ENCODE measurements at places on chromosomes 2 and 18.

GRCh38 chr18:9803698-9804516, 81.9 kb upstream of the TXNDC2 start:
- H3K27ac ChIP-seq, result no peak overlapping the region
- H3K36me3 ChIP-seq, result no peaks in the 10 kb centered on the region
- H3K4me3 ChIP-seq, result no peak overlapping the region

DNA sequence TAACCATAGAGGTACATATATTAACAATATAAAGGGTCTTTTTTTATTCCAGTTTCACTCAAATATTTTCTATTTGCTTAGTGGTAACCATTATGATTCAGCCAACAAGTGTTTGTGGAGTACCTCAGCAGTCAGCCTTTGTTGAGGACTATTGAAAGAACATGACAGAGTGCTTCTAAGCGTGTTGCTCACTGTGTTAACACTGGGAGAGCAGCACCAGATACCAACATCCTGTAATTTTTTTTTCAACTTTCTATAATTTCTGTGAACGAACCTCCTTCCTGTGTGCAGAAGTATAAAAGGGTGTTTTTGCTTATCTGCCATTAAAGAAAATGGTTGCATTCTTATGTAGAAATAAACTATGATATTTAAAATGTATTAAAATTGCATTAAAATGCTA, 239.0 kb downstream of the PHLPP1 start:
- H3K27me3 ChIP-seq, result no peaks in the 10 kb centered on the region
- no peak overlapping the region for H3K27ac ChIP-seq
- no peaks in the 10 kb centered on the region for H3K36me3 ChIP-seq
- DNase-seq, result no peak
- peaks cover 6% of the 10 kb centered on the region for H3K4me1 ChIP-seq
- no peak overlapping the region for H3K4me3 ChIP-seq

- no peak overlapping the region for H3K27ac ChIP-seq
- no peak for DNase-seq
- H3K4me1 ChIP-seq, result peaks cover 12% of the 10 kb centered on the region
- H3K27me3 ChIP-seq, result no peaks in the 10 kb centered on the region
- H3K36me3 ChIP-seq, result peaks cover 6% of the 10 kb centered on the region
- no peak overlapping the region for H3K4me3 ChIP-seq
These were observed 48.9 kb downstream of the ASXL2 start for GRCh38 chr2:25829377-25829704.

GRCh38 chr2:157936406-157936805, 60.3 kb upstream of the ACVR1 start:
- no peak overlapping the region for H3K4me3 ChIP-seq
- no peaks in the 10 kb centered on the region for H3K27me3 ChIP-seq
- no peak overlapping the region for H3K27ac ChIP-seq
- H3K36me3 ChIP-seq, result no peaks in the 10 kb centered on the region
- H3K4me1 ChIP-seq, result no peaks in the 10 kb centered on the region

- DNase-seq, result no peak
- no peak overlapping the region for H3K27ac ChIP-seq
- H3K36me3 ChIP-seq, result no peaks in the 10 kb centered on the region
- H3K4me1 ChIP-seq, result no peaks in the 10 kb centered on the region
- H3K27me3 ChIP-seq, result no peaks in the 10 kb centered on the region
- no peak overlapping the region for H3K4me3 ChIP-seq
These were observed 107.8 kb downstream of the PRELID3A start for GRCh38 chr18:12515550-12515949.

- no peak for DNase-seq
- H3K4me1 ChIP-seq, result no peaks in the 10 kb centered on the region
- H3K4me3 ChIP-seq, result no peak overlapping the region
- H3K36me3 ChIP-seq, result no peaks in the 10 kb centered on the region
These were observed 52.1 kb downstream of the PSTPIP2 start for GRCh38 chr18:46019936-46020335.

GRCh38 chr18:46761059-46761769, 4.4 kb upstream of the ST8SIA5 start:
- H3K27me3 ChIP-seq, result peaks cover 42% of the 10 kb centered on the region
- DNase-seq, result no peak
- H3K36me3 ChIP-seq, result no peaks in the 10 kb centered on the region
- no peak overlapping the region for H3K27ac ChIP-seq

GRCh38 chr18:69981948-69982347, 34.3 kb upstream of the CD226 start:
- H3K27ac ChIP-seq, result no peak overlapping the region
- no peak overlapping the region for H3K4me3 ChIP-seq
- H3K4me1 ChIP-seq, result no peaks in the 10 kb centered on the region
- DNase-seq, result no peak
- H3K36me3 ChIP-seq, result no peaks in the 10 kb centered on the region

- H3K36me3 ChIP-seq, result no peaks in the 10 kb centered on the region
- no peak overlapping the region for H3K27ac ChIP-seq
- H3K27me3 ChIP-seq, result no peaks in the 10 kb centered on the region
- DNase-seq, result no peak
These were observed 132.7 kb upstream of the MEX3C start for GRCh38 chr18:51330148-51330547.

- H3K4me1 ChIP-seq, result no peaks in the 10 kb centered on the region
- DNase-seq, result no peak
- H3K27ac ChIP-seq, result no peak overlapping the region
These were observed 41.6 kb upstream of the KCNG2 start for GRCh38 chr18:79756143-79756500.

GRCh38 chr18:59540780-59541179, 156.4 kb downstream of the CCBE1 start:
- no peaks in the 10 kb centered on the region for H3K36me3 ChIP-seq
- H3K27me3 ChIP-seq, result no peaks in the 10 kb centered on the region
- H3K27ac ChIP-seq, result no peak overlapping the region
- H3K4me3 ChIP-seq, result no peak overlapping the region
- H3K4me1 ChIP-seq, result no peaks in the 10 kb centered on the region

GRCh38 chr2:239746559-239747246, 278.4 kb downstream of the NDUFA10 start:
- H3K4me1 ChIP-seq, result peaks cover 15% of the 10 kb centered on the region
- H3K4me3 ChIP-seq, result no peak overlapping the region
- H3K36me3 ChIP-seq, result no peaks in the 10 kb centered on the region
- H3K27me3 ChIP-seq, result no peaks in the 10 kb centered on the region
- DNase-seq, result no peak

GRCh38 chr2:82062463-82062862, 1757.9 kb upstream of the LRRTM1 start:
- DNase-seq, result no peak
- H3K4me3 ChIP-seq, result no peak overlapping the region
- no peaks in the 10 kb centered on the region for H3K4me1 ChIP-seq
- H3K27me3 ChIP-seq, result no peaks in the 10 kb centered on the region

DNA sequence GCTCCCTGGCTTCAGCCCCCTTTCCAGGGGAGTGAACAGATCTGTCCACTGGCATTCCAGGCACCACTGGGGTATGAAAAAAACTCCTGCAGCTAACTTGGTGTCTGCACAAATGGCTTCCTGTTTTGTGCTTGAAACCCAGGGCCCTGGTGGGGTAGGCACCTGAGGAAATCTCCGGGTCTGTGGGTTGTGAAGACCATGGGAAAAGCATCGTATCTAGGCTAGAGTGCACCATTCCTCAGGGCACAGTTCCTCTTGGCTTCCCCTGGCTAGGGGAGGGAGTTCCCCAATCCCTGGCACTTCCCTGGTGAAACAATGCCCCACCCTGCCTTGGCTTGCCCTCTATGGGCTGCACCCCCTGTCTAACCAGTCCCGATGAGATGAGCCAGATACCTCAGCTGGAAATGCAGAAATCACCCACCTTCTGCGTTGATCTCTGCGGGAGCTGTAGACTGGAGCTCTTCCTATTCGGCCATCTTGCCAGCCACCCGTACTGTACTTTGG, 34.1 kb downstream of the TFPI start:
- H3K27ac ChIP-seq, result no peak overlapping the region
- H3K27me3 ChIP-seq, result no peaks in the 10 kb centered on the region
- no peak overlapping the region for H3K4me3 ChIP-seq
- DNase-seq, result no peak
- no peaks in the 10 kb centered on the region for H3K36me3 ChIP-seq

DNA sequence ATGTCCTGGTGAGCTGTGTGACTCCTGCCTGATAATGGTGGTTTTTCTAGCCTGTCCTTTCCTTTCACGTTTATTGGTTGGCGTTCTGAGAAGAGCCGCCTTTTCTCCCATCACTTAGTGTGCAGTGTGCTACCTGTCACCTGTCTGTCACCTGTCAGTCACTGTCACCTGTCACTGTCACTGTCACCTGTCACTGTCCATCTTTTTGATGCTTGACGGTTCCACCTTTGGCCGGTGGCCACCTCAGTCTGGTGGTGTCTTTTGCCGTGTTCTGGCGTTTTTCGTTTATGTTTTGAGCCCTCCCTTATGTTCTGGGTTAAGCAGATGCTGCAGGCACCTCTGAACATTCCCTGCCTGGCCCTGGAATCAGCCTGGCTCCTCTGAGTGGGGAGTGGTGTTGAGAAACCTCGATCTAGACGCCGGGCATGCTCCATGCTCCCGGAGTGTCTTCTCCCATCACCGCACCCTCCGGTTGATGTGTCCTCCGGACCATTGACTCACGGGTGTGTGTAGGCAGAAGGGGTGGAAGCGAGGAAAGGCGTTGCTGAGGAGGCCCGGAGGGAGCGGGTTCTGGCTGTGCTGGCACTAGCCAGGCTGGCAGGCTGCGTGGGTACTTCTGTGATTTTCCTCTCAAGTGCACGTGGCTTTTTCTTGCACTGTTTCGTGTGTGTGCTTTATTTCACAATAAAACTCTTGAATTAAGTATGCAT, 20.7 kb downstream of the DTYMK start:
- H3K27ac ChIP-seq, result no peak overlapping the region
- no peaks in the 10 kb centered on the region for H3K27me3 ChIP-seq
- no peak overlapping the region for H3K4me3 ChIP-seq
- DNase-seq, result no peak
- H3K36me3 ChIP-seq, result peaks cover 44% of the 10 kb centered on the region

DNA sequence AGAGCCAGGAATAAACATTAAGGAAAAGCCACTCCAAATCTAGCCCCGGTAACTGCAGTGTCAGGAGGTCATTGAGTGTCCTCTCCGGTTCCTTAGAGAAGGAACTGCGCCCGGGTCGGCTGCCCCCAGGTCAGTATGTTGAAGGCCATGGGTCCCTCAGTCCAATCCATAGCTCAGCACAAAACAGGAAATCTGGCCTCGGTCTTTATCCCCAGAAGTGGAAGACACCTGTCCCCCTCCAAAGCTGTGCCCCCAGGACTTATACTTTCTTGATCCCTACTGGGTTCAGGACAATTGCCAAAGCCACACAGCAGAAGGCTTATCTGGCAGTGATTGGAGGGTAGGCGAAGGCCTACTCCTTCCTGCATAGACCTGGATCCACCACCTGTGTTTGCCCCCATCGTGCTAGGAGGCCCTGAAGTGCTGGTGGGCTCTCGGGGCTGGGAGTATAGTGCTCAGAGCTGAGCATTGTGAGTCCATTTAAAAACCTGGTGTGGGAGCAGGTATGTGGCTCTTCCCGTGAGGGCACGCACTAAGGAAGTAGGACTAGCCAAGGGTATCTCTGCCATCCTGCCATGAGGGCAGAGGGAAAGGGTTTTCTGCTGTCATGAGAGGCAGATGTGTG, 178.6 kb downstream of the SEPTIN10 start:
- no peak overlapping the region for H3K27ac ChIP-seq
- H3K36me3 ChIP-seq, result no peaks in the 10 kb centered on the region
- DNase-seq, result no peak
- no peaks in the 10 kb centered on the region for H3K4me1 ChIP-seq
- H3K4me3 ChIP-seq, result no peak overlapping the region
- no peaks in the 10 kb centered on the region for H3K27me3 ChIP-seq

DNA sequence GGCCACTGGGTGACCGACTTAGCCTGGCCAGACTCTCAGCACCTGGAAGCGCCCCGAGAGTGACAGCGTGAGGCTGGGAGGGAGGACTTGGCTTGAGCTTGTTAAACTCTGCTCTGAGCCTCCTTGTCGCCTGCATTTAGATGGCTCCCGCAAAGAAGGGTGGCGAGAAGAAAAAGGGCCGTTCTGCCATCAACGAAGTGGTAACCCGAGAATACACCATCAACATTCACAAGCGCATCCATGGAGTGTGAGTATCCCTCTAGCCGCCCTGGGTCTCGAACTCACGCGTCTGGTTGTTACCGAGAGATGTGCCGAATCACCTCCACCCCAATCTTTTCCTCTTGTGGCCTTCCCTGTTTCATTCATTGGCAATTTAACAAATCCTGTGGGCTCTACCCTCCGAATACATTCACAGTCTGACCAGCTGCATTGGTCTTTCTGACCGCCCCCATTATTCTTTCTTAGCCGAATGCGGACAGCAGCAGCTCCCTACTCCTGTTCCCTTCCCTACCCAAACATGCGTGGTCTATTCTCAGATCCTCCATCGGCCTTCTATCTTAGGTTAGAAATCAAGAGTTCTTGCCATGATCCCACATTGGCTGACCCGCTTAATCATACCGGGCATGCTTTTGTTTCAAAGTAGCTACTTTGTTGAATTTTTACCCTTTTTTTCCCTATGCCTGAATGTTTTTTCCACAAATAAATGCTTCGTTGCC, 631 bp downstream of the RPL31 start:
- peaks cover 36% of the 10 kb centered on the region for H3K4me1 ChIP-seq
- peaks cover 50% of the 10 kb centered on the region for H3K36me3 ChIP-seq
- H3K4me3 ChIP-seq, result peak overlapping the region; percentile 82
- no peaks in the 10 kb centered on the region for H3K27me3 ChIP-seq
- no peak for DNase-seq
- H3K27ac ChIP-seq, result peak overlapping the region; percentile 80

- no peak for DNase-seq
- H3K27me3 ChIP-seq, result no peaks in the 10 kb centered on the region
- no peaks in the 10 kb centered on the region for H3K4me1 ChIP-seq
- no peaks in the 10 kb centered on the region for H3K36me3 ChIP-seq
- H3K27ac ChIP-seq, result no peak overlapping the region
These were observed 136.1 kb downstream of the GCA start for GRCh38 chr2:162480067-162480466.

DNA sequence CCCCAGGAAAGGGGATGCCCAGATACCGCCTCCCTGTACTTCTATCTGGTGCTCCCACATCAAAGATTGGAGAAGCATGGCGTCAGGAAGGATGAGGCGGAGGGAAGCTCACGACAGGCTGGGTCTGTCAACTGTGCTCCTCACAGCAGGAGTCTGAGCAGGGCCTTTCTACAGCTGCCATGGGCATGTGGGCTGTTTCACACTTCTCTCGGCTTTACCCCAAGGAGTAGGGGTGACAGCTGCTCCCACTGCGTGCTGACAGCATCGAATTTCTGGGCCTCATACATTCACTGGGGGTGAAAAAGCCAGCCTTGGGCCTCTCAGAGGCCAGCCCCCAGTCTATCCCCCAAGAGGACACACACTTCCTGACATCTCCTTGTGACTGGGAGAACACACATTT, 21.1 kb downstream of the NEURL3 start:
- no peak overlapping the region for H3K4me3 ChIP-seq
- H3K36me3 ChIP-seq, result no peaks in the 10 kb centered on the region
- no peak for DNase-seq

GRCh38 chr2:85246348-85246747, 81.4 kb downstream of the TGOLN2 start:
- DNase-seq, result no peak
- H3K36me3 ChIP-seq, result no peaks in the 10 kb centered on the region
- H3K4me3 ChIP-seq, result no peak overlapping the region
- no peaks in the 10 kb centered on the region for H3K27me3 ChIP-seq

GRCh38 chr2:41160439-41160838, 708.5 kb upstream of the SLC8A1 start:
- no peak for DNase-seq
- no peak overlapping the region for H3K27ac ChIP-seq
- no peak overlapping the region for H3K4me3 ChIP-seq

- no peak overlapping the region for H3K4me3 ChIP-seq
- no peaks in the 10 kb centered on the region for H3K27me3 ChIP-seq
- DNase-seq, result no peak
- no peak overlapping the region for H3K27ac ChIP-seq
These were observed 549.9 kb upstream of the FSIP2 start for GRCh38 chr2:185188656-185189055.

- H3K4me1 ChIP-seq, result no peaks in the 10 kb centered on the region
- no peak overlapping the region for H3K27ac ChIP-seq
- H3K4me3 ChIP-seq, result no peak overlapping the region
- no peak for DNase-seq
These were observed 629.6 kb downstream of the ARHGAP15 start for GRCh38 chr2:143758629-143759330.

All from CD4-positive, alpha-beta T cell (primary cell).